Brain (organoid and tissue), 16 donors: ENCODE measurements at places on chromosomes 13 and 19.

- no peak for DNase-seq
Observed at GRCh38 chr19:41554907-41555306, 21.1 kb upstream of the CEACAM21 start.

GRCh38 chr13:111281751-111282311 is 38.6 kb upstream of the TEX29 start:
- DNase-seq: peak; percentile 7

- no peak for DNase-seq
Observed at GRCh38 chr19:6693056-6693471, 23.1 kb upstream of the TNFSF14 start.

DNA sequence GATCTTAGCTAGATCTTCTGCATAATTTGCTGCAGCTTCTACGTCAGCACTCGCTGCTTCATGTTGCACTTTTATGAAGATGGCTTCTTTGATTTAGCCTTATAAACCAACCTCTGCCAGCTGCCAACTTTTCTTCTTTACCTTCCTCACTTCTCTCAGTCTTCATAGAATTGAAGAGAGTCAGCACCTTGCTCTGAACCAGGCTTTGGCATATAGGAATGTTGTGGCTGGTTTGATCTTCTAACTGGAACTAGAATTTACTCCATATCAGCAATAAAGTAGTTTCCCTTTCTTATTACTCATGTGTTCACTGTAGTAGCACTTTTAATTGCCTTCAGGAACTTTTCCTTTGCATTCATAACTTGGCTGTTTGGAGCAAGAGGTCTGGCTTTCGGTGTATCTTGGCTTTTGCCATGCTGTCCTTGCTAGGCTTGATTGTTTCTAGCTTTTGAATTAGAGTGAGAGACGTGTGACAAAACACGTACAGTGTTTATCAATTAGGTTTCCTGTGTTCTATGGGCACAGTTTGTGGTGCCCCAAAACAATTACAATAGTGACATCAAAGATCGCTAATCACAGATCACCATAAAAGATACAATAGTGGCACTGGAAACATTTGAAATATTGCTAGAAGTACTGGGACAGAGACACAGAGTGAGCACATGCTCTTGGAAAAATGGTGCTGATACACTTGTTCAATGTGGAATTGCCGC is 50.7 kb downstream of the NDFIP2 start:
- DNase-seq: no peak

DNA sequence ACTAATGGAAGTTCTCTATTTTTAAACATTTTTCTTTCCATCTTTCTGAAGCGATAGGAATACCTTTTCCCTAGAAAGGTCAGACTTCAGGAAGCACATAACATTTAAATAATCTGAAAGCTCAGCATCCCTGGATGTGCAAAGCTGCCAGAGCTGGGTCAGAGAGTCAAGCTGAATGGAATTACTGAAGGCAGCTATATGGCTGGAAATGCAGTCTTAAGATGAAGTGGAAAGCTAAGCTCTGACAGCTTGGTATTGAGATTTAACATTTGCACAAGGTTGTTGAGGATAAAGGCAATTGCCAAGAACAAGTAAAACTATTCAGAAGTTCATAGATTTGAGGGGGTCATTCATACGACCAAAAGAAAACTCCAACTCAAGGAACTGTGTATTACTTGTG is 28.8 kb downstream of the HTR2A start:
- DNase-seq: peak; percentile 21

GRCh38 chr19:32129141-32129540 is 216.3 kb upstream of the ZNF507 start:
- no peak for DNase-seq

- DNase-seq: no peak
Observed at GRCh38 chr13:112253631-112254030, 122.5 kb upstream of the SPACA7 start.

- DNase-seq: no peak
Observed at GRCh38 chr19:8206147-8207087, 2.8 kb upstream of the CERS4 start.

DNA sequence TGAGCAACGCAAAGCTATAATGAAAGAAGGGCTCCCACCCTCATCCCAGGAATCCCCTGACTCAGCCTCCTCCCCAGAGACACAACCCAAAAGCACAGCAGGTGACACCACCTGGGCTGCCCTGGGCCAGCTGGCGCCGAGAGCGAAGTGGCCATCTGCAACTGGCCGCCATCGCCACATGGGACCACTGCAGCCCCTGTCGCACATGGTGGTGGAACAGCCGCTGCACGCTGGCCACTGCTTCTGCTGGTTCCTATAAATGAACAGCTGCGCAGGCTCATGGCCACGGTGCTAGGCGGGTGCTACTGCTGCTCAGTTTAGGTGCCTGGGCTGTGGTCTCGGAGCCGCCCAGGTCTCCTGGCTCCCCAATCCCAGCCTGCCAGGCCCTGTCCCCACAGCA is 11.6 kb upstream of the ISYNA1 start:
- DNase-seq: no peak

- DNase-seq: no peak
Observed at GRCh38 chr19:45451850-45452387, 15.9 kb upstream of the FOSB start.

DNA sequence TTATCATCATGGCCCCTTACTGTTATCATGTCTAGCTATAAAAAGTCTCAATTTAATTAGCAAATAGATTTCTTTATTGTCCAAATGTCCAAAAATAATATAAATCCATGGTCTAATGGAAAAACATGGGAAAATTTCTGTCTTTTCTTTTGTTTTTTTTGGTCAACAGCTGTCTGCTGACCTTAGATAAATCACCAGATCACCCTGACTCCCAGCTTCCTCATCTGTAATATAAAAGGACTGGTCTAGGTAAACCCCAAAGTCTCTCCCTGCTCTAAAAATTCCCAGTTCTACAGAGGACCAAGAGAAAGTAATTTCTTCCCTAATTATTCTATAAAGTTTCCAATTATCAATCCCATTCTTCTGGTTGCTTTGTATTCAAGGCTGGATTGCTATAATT is 30.7 kb upstream of the RCBTB2 start:
- no peak for DNase-seq

- DNase-seq: no peak
Observed at GRCh38 chr19:46596008-46596407, 5.1 kb upstream of the CALM3 start.

GRCh38 chr19:12873891-12874745 is 7.1 kb downstream of the DNASE2 start:
- no peak for DNase-seq
